ENCODE measurements at places on chromosomes 3 and 15.

GRCh38 chr3:186653984-186654383 is 11.8 kb upstream of the HRG start:
- DNase-seq: no peak

GRCh38 chr3:128081846-128082245 is 29.6 kb downstream of the SEC61A1 start:
- no peak for DNase-seq

GRCh38 chr3:48459331-48459730 is 12.8 kb downstream of the ATRIP start:
- DNase-seq: no peak

GRCh38 chr15:50800715-50801114 is 35.2 kb upstream of the SPPL2A start:
- no peak for DNase-seq

DNA sequence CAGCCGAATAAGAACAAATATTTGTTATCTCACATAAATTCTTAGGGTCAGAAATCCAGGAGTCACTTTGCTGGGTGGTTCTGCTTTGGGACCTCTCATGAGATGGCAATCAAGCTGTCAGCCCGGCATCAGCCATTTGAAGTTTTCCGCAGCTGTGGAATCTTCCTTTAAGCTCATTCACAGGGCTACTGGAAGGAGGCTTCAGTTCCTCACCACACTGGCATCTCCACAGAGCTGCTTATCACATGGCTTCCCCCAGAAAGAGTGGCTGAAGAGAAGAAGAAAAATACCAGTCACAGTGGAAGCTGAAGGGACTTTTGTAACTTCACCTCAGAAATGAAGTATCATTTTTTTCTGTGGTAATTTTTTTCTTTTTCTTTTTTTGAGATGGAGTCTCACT is 267.7 kb downstream of the CHL1 start:
- DNase-seq: no peak

GRCh38 chr3:184567946-184568559 is 6.5 kb downstream of the EPHB3 start:
- no peak for DNase-seq

GRCh38 chr3:132241776-132242514 is 75.3 kb upstream of the ACP3 start:
- no peak for DNase-seq

- DNase-seq: no peak
Observed at GRCh38 chr3:180469149-180469548, 132.8 kb upstream of the TTC14 start.

- DNase-seq: no peak
Observed at GRCh38 chr15:26628071-26628470, 144.8 kb downstream of the GABRB3 start.

- no peak for DNase-seq
Observed at GRCh38 chr3:100420885-100421284, 19.5 kb downstream of the LNP1 start.

GRCh38 chr15:93331545-93332167 is 242.6 kb upstream of the RGMA start:
- no peak for DNase-seq

DNA sequence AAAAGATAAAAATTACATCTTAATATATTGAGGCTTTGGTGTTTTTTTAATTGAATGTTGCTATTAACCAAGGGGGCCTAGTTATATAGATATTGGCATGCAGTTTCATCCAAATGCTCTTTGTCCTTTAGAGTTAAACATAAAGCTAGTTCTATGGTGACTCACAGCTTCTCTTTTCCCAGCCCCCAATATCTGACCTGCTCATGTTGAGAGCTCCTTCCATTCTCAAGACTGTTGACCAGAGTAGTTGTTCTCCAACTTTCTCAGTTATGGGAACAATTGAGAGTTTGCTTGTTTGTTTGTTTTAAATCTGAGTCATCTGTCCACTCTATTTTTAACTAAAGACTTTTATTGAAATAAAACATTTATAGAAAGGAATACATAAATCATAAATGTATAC is 15.8 kb upstream of the RARB start:
- DNase-seq: no peak

DNA sequence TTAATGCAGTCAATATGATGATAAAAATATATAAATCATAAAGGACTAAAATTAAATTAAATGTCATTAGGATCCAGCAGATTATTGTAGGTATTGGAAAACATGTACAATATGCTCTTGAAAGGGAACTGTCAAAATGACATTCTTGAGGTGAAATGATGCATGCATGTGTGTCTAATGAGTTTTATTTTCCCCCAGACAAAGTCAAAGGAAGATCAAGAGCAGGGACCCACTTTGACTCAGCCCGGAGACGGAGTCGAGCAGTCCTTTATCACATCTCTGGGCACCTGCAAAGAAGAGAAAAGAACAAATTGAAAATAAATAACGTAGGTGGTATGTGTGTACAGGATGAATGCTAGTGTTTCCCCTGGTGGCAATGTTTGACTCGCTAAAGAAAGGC is 194.1 kb downstream of the KCNH8 start:
- no peak for DNase-seq

GRCh38 chr3:177567833-177568232 is 370.6 kb upstream of the TBL1XR1 start:
- no peak for DNase-seq

DNA sequence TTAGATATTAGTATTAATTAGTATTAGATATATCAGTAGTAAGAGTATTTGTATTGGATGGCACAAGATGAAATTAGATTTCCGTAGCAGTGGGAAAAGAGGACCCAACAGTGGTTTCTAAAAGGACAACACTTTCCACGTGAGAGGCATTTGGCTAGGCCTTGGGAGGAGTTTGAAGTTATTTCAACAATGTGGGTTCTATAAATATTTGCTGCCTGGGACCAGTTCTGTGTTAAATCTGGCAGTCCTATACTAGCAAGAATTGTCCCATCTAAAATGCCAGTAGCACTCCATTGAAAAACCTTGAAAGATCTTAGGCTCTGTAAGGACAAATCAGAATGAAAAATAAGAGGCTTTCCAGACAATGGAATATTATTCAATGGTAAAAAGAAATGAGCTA is 347.1 kb upstream of the DNAJC19 start:
- DNase-seq: no peak
